ENCODE measurements at places on chromosomes 1 and 21. TPM values are rescaled to one million over a fixed set of nuclear protein-coding genes. Genes with fewer than 3 reads are reported as not detected.

OLFML3 gene
- total RNA-seq: 19.8 TPM

PRDM16 gene
- total RNA-seq: 3.2 TPM

SMCP gene
- total RNA-seq: not detected

DMBX1 gene
- 1.8 TPM for total RNA-seq

ROR1 gene
- 2.3 TPM for total RNA-seq

PRR9 gene
- total RNA-seq: not detected

ANKRD45 gene
- total RNA-seq: 20.3 TPM

C1orf115 gene
- 9.7 TPM for total RNA-seq

GPX7 gene
- total RNA-seq: 27.2 TPM

HES3 gene
- not detected for total RNA-seq
